ENCODE measurements at places on chromosomes 1 and 21.

- no peak for DNase-seq
Observed at GRCh38 chr1:81607086-81607485, 193.6 kb upstream of the ADGRL2 start.

- DNase-seq = peak; percentile 72
Observed at GRCh38 chr1:64917328-64917861, 49.0 kb downstream of the JAK1 start.

DNA sequence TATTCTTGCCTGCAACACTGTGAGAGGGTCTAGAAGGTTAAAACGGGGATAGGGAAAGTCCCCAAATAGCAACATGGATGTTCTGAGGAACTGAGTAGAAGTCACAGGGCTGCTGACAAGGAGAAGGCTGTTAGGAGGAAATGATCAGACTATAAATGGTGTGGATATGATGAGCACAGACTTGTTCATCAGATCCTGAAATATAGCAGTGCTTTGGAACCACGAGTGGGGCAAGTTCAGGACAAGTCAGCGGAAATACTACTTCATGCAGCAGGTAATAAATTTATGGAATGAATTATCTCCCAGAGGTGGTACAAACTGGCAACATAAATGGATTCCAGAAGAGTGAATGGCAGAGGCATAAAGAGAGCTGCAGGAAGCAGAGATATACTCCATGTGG is 3.2 kb upstream of the KIAA0040 start:
- no peak for DNase-seq

DNA sequence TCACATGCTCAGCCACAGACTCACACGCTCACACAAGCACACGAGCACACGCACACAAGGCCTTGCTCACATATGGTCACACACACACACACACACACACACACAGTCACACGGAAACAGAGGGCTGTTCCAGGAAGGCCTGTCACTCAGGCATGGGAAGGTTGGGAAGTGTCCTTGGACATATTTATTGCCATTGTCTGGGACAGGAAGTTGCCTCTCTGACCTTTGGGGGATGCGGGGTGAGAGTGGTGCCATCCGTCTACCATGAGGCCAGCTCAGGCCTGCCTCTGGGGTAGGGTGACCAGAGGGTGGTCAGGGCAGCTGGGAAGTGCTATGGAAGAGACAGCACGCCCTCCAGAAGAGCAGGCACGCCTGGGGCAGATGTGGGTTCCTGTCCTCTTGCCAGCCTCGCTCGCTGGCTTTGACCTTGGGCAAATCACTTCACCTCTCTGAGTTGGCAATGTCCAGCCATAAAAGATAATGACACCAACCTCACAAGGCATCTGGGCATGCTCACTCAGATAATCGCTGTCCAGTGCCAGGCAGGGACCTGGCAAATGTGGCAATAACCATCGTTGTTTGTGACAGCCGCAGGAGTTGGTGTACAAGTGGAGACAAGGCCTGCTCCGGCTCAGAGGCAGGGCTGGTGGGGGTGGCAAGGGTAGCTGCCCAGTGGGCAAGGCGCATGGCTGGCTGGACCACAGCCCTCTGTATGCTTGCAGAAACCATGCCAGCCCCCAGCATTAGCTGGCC is 8.0 kb upstream of the GUCA2A start:
- DNase-seq = peak; percentile 38

- no peak for DNase-seq
Observed at GRCh38 chr1:28517649-28517999, 11.8 kb downstream of the RCC1 start.

DNA sequence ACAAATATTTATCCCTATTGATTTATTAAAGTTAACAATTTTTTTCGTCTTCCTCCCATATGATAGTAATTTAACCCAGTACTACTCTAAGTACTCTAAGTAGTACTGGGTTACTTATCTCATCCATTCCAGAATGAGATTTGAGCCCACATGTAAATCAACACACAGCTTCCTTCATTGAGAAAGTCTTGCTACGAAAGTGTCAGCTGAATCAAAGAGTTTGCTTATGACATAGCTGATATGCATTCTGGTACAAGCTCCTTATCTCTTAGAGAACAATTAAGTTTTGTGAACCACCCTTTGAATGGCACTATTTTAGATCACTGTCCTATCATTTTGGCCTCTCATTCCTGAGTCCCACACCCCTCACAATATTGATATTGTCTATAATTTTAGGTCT is 2.4 kb upstream of the SLC44A3 start:
- no peak for DNase-seq

DNA sequence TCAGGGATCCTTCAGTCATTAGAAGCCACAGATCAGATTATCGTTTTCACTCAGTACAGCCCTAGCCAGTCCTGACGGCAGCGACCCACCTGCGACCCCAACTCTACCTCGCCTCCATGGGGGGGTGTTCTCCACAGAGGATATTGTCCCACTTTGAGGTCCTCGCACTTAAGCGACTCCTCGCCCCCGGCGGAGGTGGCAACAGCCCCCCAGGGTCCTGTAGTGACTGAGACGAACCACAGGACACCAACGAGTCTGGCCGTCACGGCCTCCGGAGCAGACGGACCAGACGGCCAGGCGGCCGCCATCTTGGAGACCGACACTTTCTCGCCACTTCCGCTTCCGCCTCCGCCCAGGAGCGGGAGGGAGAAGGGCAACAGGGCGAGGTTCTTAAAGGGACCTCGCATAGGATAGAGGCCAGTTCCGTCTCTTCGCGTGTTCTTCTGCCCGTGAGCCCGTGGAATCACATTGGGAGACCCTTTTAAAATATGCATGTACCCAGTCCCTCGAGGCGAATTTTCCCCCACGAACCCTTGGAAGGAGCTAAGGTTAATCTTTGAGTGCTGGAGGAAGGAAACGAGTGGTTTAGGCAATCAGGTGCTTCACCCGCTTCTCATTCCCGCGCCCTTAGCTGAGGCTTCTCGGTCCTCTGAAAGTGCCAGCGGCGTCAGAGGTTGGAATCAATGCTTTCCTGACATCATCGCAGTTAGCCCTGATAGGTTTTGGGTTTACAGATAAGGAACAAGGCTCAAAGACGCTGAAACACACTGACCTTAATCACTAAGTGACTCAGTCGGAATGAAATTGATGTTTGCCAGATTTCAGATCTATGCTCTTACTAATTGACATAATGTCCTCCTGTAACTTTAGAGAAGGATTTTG is at the start of gene TM2D1:
TSS of gene TM2D1 (minus strand) at position 329 of the 882 bp plus-strand sequence. CDS start at position 308, 21 bp downstream.
- peak; percentile 97 for DNase-seq

- peak; percentile 88 for DNase-seq
Observed at GRCh38 chr1:10755970-10756521, 40.4 kb downstream of the CASZ1 start.

All from tongue (tissue), 3 donors.